ENCODE measurements at places on chromosomes 4 and X. TPM values are rescaled to one million over a fixed set of nuclear protein-coding genes. Genes with fewer than 3 reads are reported as not detected.
A peak's percentile ranks its signal among the peaks of the same experiment; 100 is the strongest.

DNA sequence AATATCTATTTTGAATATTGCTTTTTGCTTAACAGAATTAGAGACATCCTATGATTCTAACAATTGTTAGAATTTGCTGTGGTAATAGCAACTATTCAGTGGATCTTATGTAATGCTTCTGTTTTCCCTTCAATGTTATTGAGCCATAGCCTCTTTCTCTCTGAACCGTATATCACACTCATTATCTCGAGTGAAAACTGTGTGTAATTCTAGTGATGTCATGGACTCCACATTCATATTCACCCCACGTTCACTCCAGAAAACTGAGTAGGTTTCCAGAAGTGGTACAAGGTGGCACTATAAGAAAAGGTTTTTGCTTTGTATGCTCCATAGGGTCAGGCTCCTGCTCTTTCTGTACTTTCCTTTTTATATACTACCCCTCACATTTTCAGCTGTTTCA is 534.3 kb upstream of the PABPC4L start:
- no peak for DNase-seq

Gene RASSF6
- not detected for total RNA-seq

DNA sequence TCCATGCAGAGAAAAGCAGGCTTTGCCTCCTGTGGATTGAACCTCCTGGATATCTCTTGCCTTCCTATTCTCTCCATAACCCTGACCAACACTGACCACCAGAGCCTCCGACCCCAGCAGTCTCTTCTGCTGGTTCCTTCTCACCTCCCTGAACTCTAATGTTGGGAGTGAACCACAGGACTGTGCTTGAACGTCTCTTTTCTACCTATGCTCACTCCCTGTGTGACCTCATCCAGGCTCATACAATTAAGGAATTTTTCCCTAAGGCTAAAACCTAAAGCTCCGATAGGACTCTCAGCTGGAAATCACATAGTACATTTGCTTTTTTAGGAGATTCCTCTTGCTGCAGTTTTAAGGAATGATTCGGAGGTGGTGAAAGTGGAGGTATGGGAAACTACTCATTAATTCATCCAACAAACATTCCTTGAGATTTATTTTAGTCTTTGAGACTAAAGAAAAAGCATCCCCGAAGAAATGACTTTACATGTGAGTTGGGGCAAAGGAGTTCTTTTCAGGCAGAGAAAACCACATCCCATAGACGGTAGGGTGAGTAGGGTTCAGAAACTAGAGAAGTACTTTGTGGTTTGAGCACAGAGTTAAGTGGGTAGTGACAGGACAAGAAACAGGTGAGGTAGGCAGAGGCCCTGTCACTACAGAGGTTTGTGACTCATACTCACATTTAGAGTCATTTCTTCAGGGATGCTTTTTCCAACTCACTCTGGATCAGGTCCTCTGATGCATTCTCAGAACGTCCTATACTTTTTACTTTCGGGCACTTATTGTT is 30.8 kb downstream of the NDNF start:
- no peak for DNase-seq

DNA sequence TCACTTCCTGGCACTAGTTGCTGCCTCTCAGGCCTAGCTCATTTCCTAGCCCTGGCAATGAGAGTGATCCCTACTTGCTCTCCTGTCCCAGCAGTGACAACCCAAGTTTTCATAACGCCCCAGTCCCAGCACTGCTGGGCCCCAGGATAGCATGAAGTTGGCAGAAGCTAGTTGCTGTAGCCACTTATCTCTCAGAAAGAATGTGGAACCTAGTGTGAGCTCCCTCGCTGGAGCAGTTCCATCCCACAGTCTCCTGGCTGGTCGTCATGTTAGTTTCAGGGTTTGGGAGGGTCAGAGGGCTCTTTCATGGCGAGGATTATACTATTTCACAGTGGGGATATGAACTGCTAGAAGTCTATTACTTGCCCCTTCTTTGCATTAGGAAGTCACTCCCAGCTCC is 5.1 kb downstream of the PF4 start:
- peak; percentile 13 for DNase-seq

DNA sequence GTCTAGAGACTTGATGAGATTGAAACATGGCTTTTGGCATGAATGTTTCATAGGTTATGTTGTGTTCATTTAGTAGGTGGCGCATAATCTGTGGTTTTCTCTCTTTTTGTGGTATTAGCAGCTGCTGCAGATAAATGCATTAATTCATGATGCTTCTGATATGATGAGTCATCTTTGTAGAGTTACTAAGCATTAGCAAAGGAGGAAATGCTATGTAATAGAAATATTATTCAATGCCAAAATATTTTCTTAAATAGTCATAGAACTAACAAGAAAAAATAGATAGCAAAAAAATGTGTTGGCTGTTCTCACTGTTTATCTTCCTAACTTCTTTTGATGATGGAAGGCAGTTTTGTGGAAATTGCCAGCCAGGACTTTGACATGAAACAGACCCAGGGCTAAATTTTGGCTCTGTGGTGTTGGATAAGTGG is 3.6 kb downstream of the ZXDB start:
- peak; percentile 85 for DNase-seq

DNA sequence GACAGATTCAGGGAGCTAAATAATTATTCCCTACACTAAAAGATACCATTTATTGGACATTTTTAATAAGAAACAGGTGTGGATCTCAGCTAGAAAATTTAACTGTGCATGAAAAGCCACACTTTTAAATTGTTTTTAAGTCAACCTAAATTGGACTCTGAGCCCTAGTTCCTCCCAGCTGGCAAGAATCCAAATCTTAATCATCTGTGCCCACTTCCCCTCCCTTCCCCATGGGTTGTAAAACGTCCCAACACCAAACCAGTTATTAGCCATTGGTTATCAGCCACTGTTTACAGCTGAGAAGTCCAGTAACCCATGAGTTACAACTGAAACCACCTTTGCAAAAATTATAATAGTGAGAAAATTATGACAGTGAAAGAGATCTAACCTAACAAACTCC is 125.6 kb upstream of the S100G start:
- DNase-seq: no peak

Gene TMEM129
- 6.6 TPM for total RNA-seq

Gene RAI2
- total RNA-seq: not detected

DNA sequence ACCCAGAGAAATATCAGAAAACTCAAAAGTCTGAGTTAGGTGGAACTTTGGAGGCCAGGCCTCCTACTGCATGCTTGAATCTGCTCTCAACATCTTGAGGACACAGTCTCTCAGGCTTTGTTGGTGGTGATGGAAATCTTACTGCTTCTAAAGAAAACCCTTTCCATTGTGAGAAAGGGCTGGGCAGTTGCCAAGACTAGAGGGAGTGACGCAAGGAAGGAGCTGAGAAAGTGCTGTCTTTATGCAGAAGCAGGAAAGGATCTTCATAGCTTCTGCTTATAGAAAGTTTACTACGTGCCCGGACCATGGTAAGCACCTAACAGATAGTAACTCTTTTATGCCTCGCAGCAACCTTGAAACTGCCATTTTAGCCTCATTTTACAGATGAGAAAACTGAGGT is 2.4 kb upstream of the CRMP1 start:
- DNase-seq: peak; percentile 5

DNA sequence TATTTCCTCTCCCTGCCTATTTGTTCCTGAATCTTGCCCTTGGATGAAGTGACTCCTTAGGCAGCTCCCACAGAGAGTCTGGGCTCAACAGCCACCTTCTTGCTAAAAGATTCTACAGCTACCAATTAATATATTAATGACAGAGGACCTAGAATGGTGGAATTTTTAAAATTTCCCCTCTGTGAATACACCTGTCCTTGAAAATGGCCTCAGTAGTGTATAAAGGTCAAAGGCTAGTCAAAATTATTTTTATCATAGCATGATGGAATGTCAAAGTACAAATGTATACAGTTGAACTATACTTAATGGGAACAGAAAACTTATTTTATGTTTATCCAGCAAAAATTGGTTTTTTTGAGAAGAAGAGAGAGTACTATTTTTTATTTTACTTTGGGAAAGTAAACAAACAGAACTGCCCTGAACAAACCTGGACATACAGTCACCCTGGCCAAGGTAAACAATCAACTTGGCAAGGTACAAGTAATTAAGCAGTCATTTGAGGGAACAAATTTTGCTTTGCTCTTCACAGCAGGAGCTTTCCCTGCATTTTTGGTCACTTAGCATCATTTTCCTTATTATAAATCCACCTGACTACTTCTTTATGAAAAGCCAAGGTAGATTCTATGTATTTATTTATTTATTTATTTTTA is 250.8 kb downstream of the INPP4B start:
- DNase-seq: no peak

Gene SPATA18
- 4.7 TPM for total RNA-seq

DNA sequence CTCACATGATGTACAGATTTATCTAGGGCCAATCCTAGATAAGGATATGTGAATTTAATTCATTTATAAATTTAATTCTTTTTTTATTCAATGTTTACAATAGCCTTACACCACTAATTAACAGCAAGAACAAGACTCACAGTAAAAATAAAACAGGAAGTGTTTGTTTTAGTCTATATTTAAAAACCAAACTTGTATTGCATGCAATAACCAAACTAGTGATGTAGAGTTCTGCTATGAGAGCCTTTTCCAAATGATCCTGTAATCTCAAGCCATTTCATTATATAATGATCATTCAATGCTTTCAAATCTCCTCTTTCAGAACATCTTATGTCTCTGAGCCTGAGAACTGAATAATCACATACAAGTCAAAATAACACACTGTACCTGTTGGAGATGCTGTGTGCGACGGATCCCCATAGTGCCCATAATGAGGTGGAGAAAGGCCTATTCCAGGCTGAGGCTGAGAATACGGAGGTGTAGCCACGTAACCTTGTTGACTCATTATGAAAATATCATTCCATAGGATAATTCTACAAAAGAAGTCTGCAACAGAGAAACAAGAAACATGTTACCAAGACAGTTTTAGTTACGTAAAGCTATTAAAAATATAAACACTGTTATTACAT is 2.6 kb downstream of the SEC24D start:
- DNase-seq: no peak

Gene FATE1
- not detected for total RNA-seq

Gene MAGEA10
- not detected for total RNA-seq

Gene TRPC3
- total RNA-seq: 2.7 TPM

DNA sequence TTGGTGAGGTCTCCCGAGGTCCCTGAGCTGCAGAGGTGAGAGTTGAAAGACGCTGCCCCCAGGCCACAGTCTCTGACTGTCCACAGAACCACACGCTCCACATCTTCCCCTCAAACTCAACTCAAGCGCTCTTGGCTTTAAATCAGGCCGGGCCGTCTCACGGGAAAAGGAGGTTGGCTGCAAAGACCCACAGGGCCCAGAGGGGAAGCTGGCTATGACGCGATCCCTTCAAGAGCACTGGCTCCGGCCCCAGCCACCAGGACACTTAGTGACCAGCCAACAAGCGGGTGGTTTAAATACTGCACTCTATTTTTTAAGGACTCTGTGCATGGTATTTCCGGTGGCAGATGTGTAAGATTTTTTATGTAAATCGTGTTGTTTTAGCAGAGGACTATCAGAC is 19.9 kb downstream of the LRPAP1 start:
- no peak for DNase-seq

Gene MGAT4D
- total RNA-seq: not detected

Gene IL21
- total RNA-seq: not detected

Gene NRK
- total RNA-seq: 3.6 TPM

DNA sequence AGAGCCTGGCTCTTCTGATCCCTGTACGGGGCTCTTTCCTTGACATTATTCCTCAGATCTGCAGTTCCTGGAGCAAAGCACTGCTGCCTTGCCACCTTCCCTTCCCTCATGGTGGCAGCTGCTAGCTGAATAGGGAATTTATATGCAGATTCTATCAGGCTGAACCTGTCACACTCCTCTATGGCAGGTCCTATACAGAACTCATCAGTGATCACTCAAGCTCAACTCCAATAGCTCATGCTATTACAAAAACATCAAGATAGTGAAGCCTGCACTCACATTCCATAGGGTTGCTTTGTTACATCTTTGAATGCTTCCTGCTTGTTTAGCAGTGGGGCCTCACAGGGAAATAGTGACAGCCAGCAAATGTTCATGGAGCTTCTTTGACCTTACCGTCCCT is 71.7 kb downstream of the SLC2A9 start:
- DNase-seq: no peak

GRCh38 chrX:48025561-48025960 is 18.8 kb downstream of the SPACA5 start:
- DNase-seq: peak; percentile 61

Gene MAGEB18
- total RNA-seq: not detected

Gene TMPRSS11D
- not detected for total RNA-seq

DNA sequence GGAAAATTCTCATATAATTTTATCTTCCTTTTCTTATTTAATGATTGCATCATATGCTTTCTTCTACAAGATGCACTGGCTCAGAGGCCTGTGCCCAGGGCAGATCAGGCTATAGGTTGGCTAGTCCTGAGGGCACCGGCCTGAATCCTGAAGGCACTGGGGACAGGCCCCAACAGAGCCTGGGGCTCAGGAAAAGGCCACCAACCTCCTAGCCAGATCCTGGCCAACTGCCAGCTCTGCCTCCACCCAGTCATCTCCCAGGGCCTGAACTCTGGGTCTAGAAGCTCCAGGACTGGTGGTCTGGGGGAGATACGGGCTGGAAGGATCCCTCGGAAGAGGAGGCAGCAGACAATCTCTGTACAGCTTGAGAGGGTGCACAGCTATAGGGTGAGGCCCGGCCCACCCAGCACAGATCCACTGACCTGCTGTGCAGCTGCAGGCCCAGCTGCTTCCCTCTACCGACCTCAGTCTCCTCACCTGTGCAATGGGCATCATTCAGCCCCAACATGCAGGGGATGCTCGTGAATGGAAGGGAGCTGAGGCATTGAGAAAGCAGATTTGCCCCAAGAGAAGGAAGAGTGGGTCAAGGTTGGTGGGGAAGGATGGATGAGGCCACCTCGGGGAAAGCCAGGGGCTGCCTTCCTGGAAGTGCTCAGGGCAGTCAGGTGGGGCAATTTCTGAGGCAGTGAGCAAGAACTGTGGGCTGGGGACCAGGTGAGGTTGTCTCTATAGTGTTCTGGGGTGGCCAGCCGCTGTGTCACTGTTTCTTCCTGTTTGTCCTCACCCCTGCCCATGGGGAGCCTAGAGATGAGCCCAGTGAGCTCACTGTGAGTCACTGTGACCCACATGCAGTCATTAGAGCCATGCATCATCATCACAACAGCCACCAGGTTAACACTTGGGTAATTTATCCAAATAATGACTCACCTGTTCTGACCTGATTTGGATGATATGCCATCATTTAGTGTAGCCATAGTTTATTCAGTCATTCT is 22.4 kb upstream of the XAGE2 start:
- peak; percentile 4 for DNase-seq

DNA sequence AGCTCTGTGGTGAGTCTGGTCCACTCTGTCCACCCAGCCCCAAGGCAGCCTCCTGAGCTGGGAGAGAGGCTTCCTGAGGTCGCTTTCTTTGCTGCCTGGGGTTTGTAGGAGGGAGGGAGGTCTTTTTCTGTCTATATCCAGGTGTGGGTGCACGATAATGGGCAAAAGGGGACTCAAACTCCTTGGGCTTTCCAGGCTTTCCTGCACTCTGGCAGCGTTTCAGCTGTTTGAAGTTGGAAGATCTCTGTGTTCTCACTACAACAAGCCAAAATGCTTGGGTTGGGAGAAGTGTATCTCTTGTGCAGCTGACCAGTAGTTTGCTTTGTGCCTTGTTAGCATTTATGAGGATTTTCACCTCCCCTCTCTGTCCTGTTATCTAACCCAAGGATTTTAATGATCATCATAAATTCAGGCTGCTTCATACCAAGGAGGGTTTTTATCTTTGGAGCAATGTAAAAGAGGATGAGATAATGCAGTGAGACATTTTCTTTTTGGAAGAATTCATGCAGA is 126.3 kb downstream of the REPS2 start:
- DNase-seq: no peak

- DNase-seq: no peak
These were observed 60.7 kb upstream of the PGM2 start for GRCh38 chr4:37765741-37766140.

Gene C4orf54
- not detected for total RNA-seq

Gene CNOT6L
- 14.4 TPM for total RNA-seq

All from IMR-90 (cell line).